ENCODE measurements at places on chromosomes 2 and 18.

GRCh38 chr2:1550658-1551316 lies 137.5 kb downstream of the TPO start:
- DNase-seq, result peak; percentile 20

DNA sequence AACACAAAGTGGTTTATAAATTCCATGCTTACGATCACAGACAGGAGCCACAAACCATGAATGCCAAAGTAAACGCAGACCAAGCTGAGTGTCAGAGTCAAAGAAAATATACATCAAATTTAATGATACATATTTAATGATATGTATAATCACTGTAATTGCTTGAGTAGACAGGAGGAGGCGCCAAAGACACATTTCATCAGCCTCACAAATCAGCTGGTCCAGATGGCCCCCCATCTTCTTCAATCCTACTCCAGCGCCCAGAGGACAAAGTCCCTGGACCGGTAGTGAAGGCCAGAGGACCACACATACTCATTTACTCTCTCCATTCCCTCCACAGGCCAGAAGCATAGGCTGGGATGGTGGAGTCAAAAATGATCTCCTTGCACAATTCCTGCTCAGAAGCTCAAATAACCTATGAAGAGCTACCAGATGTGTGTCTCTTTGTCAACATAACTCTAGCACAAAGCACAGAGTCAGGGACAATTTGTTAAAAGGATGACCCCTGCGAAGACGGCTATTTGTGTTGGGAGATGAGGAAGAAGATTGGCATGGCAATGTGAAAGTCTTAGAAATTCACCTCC lies 149.3 kb upstream of the PGAP1 start:
- no peak for DNase-seq

DNA sequence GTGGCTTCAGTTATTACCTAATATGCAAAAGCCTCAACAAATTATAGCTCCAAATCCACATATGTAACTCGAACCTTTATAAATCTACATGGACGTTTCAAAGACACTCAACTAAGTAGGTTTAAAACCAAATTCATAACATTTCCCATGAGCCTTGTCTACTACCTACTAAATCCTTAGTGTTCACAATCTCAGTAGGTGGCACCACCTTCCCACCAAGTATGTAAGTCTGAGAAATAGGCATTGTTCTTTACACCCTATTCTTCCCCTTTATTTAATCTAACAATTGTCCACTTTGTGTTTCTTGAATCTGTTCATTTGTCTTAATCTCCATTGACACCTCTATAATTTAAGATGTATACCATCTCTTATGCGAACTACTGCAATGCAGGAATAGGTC lies 4.6 kb downstream of the PIGN start:
- DNase-seq, result no peak

- DNase-seq, result no peak
These were observed 797.2 kb downstream of the SATB2 start for GRCh38 chr2:198660501-198660900.

DNA sequence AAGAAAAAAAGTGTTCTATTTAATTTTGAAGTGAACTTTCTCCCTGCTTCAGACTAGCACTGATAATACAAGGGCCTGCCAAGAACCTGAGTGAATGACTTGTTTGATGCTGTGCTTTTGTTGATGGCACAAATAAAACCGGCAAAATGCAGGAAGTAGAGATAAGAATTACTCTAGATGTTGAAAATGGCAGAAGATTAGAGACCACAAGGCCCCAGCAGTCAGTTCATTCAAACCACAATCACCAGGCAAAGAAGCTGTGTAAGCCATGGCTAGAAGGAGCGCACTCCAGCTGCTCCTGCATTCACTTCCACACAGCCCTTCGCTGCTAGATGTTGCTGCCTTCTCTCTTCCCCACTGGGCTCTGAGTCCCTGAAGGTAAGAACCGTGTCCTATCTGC lies 297.1 kb downstream of the AGPS start:
- no peak for DNase-seq

- no peak for DNase-seq
These were observed 314.3 kb downstream of the TNS1 start for GRCh38 chr2:217688494-217688893.

DNA sequence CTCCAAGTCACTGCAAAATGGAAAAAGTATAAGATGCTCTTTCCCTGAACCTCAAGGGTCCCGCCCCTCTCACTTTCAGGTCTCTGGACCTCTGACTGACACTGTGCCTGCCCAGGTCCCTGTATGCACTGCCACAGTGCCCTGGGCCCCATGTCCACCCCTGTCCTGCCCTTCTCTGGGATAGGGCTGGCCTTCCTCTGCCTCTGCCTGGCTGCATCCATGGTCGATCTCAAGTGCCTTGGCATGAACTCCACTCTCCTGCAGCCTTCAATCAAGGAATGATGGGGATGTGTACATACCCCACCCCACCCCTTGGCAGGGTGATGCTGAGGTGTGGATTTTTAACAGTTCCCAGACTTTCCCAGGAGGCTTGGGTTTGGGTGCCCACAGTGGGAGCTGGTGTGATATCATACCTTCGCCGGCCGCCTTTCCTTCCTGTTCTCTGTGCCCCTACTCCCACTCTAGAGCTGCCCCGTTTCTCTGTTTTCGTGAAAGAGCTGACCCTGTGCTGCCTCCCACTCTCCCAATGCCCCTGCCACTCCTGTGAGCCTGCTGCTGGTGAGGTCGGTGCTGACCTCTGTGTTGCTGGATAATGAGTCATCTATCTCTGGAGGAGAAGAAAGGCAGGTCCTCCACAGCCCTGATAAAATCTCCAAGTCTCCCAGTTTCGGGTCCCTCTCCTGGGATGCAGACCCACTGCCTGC lies 18.9 kb downstream of the PTPN18 start:
- DNase-seq, result no peak

DNA sequence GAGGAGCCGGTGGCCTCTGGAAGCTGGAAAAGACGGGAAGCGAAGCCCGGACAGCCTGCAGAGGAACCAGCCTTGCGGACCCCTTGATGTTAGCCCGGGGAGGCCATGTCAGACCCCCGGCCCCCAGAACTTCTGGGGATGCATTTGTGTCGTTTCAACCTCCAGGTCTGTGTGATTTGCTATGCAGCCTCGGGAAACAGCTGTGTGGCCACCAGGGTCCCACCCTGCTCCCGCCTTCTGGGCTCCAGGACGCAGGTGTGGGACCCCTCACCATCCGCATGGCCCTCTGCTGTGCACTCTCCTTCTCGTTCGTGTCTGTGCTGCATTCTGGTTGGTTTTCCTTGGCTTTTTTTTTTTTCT lies 13.3 kb downstream of the NEU4 start:
- DNase-seq, result no peak

DNA sequence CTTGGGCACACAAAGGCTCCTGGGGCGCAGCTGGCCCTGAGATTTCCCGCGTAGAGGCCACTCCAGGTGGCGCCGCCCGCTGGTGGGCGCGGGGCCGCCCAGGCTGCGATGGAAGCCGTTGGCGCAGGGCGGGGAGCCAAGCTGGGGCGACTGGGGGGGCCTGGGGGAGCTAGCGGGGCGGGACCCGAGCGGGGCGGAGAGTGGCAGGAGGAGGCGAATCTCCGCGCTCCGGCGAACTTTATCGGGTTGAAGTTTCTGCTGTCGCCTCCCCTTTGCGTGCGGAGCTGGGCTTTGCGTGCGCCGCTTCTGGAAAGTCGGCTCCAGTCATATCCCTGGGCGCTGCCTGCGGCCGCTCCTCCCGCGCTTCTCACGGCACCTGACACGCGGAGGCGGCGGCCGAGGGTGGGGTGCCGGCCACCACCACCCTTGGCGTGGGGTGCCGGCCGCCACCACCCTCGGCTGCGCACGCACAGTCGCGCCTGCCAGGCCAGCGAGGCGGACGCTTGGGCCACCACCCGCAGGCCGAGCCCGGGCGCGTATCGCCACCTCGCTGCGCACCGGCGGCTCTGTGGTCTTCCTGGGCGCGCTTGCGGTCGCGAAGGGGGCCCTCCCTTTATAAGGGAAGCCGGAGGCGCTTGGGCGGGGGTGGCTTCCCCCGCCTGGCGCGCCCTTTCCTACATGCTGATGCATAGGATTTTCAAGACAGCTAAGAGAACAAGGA lies 919 bp upstream of the CYP1B1 start:
- no peak for DNase-seq

DNA sequence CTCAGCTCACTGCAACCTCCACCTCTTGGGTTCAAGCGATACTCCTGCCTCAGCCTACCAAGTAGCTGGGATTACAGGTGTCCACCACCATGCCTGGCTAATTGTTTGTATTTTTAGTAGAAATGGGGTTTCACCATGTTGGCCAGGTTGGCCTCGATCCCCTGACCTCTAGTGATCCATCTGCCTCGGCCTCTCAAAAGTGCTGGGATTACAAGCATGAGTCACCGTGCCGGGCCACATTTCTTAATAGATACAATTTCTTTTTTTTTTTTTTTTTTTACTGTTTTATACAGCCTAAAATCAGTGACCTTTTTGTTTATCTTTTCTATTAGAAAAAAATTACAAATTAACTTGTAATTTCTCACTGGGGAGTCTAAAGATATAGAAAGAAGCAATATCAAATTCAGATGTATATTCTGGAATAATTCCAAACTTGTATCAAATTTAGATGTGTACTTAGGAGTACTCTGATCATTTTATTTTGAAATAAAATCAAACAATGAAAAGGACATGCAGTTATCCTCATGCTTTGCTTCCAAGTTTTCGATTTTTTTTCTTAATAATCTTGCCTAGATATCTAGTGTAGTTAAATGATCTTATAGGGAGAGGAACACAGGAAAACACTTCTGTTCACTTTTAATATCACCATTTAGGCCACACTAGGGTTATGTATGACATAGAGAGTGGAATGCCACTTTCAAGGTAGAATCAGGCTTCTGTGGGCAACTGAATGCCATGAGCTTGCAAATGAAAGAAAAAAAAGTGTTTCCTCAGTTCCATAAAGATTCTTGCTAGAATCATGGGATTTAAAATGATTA lies 1089.3 kb downstream of the SUCLG1 start:
- DNase-seq, result no peak

DNA sequence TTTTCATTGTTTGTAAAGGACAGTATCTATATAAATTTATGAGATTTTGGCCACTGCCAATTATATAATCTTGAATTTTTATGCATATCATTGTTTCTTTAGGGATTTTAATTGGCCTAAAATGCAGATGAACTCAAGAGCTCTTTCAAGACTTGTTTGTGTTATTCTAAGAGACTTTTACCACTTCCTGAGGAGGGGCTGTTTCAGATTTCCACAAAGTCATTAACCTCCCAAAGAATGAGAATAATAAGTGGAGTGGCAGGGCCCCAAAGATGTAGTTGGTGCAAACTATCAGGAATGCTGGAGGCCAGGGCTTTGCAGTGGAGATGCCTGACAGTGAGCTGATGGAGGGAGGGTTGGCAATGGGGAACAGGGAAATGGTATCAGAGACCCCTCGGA lies 15.5 kb upstream of the ACVR1 start:
- DNase-seq, result no peak

GRCh38 chr2:151619337-151619989 lies 114.8 kb downstream of the NEB start:
- DNase-seq, result no peak

DNA sequence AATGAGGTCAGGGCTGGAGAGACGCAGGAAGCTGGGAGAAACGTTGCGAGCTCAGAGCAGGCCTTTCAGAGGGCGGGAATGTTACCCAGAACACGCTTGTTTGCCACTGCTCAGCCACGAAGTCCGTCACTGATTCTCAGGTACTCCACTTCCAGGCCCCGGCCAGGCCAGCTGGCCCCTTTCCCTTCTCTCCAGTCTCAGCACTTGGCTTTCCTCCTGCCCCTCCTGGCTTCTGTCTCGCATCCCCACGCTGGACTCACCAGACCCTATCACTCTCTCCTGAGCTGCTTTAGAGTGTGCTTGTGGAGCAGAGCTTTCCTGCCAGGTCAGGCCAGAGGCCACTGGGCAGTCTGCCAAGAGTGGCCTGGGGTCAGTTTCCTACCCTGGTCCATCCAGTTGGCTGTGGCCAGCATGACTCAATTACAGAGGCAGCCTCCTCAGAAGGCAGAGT lies 151.4 kb downstream of the TWIST2 start:
- no peak for DNase-seq

DNA sequence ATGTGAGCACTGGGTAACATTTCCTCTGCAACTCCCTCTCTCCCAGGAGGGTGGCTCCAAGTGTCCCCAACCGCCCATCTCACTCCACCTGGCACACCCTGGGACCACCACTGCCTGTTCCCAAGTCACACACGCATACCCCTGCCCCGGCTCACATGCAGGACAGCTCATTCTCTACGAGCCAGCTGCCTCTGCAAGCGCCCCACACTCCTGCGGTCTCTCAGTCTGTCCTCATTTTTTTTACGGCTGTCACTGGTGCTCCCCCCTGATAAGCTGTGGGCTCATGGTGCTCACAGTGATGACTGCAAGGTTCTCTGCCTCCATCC lies 30.8 kb downstream of the AFG3L2 start:
- no peak for DNase-seq

GRCh38 chr2:235384624-235385023 lies 109.2 kb upstream of the AGAP1 start:
- no peak for DNase-seq

DNA sequence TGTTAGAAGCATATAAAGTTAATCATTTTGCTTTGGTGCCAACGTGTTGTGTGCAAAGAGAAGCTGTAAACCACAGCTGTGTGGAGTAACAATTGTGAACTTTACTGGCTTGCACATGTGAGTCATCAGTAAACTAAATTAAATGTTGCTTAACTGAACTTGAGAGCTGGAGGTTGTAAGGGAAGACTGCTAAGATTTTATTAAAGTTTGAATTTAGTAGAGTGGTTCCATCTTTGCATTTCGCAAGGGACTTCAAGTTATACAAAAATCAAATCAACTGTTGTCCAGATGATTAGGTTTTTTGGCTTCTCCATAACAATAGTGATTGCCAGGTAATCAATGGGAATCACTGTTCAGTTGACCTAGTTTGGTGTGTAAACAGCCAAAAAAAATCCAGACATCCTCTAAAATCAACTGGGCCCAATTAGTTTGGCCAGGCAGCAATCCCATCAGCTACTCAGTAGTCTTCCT lies 247.4 kb downstream of the MYO3B start:
- no peak for DNase-seq

GRCh38 chr18:475202-476031 lies 25.1 kb downstream of the COLEC12 start:
- DNase-seq, result no peak

GRCh38 chr2:38794235-38794946 lies 16.4 kb downstream of the GEMIN6 start:
- DNase-seq, result no peak

DNA sequence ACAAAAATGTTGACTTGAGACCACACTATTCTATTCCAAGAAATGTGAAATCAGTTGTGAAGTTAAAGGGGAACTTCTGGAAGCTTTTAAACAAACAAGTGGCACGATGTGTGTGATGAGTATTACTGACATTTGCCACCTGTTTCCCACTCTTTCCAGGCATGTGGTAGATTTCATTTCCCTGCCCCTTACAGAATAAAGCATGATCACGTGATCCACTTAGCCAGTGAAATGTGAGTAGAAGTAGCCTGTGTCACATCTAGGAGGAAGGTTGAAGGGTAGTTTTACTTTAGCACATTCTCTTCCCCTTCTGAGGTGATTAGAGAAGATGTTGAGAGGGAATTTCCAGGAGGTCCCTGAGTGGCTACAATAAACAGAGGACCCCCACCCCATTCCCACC lies 3.8 kb downstream of the COL4A4 start:
- DNase-seq, result no peak

GRCh38 chr18:13500869-13501542 lies 225.4 kb downstream of the FAM210A start:
- DNase-seq, result no peak

GRCh38 chr2:44642123-44642857 lies 280.5 kb downstream of the CAMKMT start:
- no peak for DNase-seq

GRCh38 chr18:50192995-50193795 lies 1.8 kb downstream of the MYO5B start:
- no peak for DNase-seq

GRCh38 chr2:33577084-33577483 lies 22.0 kb downstream of the FAM98A start:
- no peak for DNase-seq

GRCh38 chr18:39571511-39571910 lies 2005.9 kb upstream of the CELF4 start:
- DNase-seq, result no peak
